Bronchial epithelial cell (primary cell): ENCODE measurements at places on chromosomes 6 and 20. TPM values are rescaled to one million over a fixed set of nuclear protein-coding genes. Genes with fewer than 3 reads are reported as not detected.

The WFDC9 gene
- total RNA-seq, result not detected in 2 replicates

The RNF5 gene
- total RNA-seq, result 29.2 and 50.5 TPM in 2 replicates

The GRIK2 gene
- 0.26 and 0.38 TPM in 2 replicates for total RNA-seq

GRCh38 chr20:43530321-43531090 is 23.0 kb downstream of the L3MBTL1 start:
- DNase-seq, result no peak

- no peak for DNase-seq
These were observed 51.2 kb downstream of the LGSN start for GRCh38 chr6:63268574-63268973.

- no peak for DNase-seq
These were observed 1.3 kb downstream of the C20orf202 start for GRCh38 chr20:1204576-1204975.

DNA sequence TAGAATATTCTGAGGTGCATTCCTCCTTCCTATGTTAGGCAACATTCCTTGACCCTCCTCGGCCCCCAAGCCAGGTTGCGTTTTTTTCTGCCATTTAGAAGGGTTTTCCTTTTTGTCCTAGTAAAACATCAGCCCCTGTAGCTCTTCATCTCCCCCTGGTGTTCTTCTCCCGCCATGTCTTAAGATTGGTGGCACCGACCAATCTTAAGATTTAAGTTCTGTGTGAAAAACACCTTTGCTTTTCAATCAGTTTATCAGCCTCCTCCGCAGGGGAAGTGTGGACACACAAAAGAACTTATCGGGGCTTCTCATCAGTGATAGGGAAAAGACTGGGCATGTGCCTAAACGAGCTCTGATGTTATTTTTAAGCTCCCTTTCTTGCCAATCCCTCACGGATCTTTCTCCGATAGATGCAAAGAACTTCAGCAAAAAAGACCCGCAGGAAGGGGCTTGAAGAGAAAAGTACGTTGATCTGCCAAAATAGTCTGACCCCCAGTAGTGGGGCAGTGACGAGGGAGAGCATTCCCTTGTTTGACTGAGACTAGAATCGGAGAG is 719 bp upstream of the EDN1 start:
- peak; percentile 78 for DNase-seq

DNA sequence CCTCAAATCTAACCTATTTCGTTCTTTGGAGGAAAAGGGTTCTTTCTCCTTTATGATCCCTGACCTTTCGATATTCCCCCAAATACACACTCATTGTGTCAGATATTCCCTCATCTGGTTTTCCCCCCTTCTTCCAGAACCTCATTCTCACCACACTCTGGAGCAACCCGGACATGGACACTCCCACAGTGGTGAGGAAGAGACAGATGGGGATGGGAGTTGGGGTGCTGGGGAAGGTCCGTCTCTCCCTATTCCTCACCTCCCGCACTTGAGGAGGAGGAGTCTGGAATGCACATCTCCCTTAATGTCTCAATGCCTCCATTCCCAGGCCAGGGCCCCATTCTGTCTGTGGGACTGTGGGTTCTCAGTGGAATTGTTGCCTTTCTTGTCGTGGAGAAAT is 1.3 kb downstream of the SLC39A7 start:
- no peak for DNase-seq

- DNase-seq, result peak; percentile 43
These were observed 158.0 kb upstream of the TCF21 start for GRCh38 chr6:133730881-133731280.

DNA sequence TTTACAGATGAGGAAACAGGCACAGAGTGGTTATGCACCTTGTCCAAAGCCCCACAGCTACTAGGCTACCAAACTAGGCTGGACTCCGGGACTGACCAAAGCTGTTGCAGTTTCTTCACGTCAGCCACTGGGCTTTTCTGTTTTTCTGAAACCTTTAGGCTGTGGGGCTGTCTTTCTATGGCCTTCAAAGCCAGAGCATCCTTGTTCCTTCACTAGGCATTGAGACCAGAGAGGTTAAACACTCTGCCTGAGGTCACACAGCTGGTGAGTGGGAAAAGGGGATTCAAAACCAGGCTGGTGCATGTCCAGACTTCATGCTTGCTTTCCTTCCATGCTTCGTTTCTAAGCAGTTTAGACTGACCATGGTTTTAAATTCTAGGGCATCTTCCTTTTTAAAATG is 97.5 kb upstream of the KCNG1 start:
- no peak for DNase-seq

DNA sequence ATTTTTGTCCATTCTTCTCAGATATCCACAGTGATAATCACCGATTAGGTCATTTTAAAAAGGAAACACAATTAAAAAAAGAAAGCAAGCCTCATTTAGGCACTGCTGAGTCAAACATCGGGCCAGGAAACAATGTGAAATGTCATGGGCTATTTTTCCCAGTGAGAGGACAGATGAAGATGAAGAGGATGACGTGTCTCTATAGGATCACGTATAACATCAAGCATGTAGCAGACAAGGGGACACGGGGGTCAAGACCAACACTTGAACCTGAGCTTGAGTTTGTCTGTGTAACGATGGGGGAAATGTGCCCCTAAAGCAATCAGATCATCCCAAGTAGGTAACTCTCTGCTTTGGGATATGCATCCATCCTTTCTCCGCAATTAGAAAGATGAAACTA is 553.2 kb downstream of the CD83 start:
- peak; percentile 72 for DNase-seq

DNA sequence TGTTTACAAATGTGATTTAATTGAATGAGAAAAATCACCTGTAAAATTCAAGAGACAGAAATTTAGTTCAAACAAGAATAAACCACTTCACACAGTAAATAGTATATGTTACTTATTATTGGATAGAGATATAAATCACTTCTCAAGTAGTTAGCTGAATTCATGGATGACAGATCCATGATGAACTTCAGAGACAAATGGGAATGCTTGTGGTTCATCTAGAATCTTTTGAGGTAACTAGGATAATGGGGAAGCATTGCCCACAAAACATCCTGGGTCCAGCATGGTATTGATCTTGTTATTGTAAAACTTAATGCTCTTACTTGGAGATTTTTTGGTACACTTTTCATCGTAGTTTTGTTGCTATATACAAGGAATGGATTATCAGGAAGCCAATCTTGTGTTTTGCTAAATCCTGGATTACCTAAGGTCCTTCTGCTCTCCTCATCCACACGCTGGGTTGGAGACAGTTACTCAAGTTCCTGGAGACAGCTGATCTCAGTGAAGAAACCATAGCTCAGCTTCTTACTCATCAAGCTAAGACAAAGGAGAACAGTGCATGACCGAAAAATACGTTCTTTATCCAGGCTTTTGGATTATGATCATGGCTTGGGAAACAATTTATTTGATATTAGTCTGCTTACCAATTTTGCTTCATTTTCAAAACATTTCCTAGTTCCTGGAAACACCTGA is 142.5 kb upstream of the PREP start:
- peak; percentile 71 for DNase-seq

DNA sequence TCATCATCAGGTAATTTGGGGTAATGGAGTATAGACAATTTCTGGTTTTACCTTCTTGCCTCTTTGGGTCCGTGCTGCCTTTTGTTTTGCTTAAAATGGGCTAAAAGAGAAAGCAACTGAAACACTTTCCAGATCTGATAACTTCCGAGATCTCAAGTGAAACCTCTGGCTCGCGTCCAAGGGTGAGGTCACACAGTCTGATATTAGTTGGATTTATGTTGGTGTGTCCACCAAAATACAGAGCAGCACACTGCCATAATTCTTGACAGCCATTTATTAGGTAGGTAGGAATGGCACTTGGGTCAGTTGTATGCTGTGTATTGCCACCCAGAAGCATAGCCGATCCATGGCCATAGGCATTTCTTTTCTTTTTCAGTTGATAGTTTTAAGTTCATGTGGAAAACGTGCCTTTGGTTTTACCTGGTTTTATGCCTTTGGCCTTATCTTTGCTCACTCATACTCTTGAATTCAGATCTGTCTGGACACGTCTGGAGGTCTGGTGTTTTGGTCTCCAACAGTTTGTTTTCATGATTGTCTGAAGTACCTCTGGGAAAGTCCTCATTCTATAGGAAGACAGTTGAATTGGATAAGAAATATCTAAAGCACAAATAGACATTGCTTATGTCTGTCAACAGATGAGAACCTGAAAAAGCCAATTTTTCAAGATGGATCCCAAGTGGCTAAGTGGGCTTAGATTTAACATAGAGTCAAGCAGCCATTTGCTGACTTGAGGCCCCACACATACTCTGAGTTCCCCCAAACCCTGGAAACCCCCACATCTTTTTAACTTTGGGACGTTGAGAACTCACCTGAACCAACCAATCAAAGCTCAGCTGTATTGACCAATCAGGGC is 320.8 kb downstream of the SOX4 start:
- peak; percentile 76 for DNase-seq

DNA sequence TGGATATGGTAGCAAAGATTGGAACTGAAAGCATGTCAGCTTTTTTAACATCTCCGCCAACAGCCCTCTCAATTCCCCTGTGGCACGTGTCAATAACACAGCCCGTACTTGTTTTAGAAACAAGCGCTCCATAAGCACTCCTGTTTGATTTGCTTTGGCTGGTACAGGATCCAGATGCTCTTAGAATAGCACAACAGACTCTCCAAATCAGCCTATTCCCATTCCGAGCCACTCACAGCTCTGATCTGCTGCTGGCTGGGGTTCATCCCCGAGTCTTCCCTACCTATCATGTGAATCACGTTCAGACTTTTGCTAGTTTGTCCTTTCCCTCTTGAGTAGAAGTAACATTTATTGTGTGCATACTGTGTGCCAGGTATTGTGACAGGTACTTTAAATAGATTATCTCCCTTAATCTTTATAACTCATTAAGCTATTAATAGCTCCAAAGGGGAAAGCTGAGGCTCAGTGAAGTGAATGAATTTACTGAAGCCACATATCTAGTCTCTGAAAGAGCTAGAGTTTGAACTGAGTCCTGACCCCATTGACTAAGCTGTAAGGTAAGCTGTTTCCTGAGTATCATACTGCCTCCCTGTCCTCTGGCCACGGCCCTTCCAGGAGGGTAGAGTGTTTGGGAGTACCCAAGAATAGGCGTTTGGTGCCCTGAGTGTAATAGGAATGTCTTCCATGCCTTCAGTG is 46.7 kb downstream of the RALY start:
- no peak for DNase-seq

DNA sequence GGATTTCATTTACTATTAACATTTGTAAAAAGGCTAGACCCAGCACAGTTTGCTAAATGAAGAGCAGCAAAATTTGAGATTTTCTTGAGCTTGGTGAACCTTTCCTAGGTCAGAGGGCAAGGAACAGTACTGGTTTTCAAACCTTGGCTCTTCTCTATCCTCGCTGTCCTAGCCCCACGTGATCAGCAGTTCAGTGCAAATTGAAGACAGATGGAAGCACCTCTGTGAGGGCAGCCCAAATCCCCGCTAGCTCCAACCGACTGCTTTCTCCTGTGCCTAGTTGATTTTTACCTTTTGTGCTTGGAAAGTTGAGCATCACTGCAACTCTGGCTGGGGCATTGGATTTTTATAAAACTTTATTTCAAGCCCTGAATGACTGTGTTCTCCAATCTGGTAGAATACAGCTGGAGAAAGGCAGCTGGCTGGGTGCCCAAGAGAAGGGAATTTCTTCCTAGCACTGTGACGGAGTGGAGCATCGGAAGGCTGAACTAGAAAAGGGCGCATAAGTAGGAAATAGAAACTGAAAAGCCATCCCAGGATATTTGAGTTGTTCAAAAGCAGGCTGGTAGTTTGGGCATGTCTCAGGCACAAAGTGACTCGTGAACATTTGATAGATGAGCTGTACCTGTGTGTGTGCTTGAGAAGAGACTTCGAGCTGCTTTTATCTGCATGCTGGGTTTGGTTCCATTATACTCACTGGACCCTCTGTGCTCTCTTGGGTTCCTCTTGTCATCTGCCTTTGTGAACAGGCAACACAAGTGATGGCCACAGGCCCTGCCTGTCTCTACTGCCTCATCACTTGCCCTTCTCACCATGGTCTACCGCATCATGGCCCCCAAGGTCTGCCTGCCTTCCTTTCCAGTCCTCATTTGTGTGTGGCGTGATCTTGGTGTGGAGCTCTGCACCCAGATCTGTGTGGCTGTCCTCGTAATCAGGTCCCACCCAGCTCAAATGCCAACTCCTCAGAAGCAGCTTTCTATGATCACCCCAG is 2.3 kb downstream of the RNF114 start:
- DNase-seq, result no peak

DNA sequence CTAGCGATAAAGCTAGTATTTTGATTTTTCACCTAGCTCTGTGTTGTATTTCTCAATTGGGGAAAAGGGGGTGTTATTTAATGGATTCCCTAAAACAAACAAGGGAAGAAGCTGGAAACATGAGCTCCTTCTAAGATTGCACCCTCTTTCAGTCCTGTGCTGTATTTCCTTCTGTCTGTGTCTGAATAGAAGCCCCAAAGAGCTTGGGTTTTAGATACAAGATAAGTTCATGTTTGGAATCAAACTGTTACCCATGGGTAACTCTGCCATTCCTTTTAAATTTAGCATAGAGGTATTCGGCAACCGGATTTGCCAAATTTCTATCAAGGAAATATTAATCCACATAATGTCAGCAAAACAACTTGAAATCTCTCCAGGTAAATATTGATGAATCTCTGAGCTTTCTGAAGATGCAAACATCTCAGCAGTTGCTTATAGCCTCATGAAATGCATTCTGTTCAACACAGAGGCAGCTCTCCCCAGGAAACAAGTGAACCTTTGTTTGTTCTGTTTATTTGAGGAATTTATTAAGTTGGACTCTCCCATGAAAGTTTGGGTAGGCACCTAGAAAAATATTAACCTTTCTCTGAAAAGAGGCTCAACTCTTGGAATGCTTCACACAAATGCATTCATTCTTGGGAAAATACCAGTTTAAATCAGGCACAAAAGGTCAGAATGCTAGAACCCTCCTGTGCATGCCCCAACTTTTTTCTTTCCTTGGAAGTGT is 9.9 kb upstream of the SCGN start:
- DNase-seq, result no peak

DNA sequence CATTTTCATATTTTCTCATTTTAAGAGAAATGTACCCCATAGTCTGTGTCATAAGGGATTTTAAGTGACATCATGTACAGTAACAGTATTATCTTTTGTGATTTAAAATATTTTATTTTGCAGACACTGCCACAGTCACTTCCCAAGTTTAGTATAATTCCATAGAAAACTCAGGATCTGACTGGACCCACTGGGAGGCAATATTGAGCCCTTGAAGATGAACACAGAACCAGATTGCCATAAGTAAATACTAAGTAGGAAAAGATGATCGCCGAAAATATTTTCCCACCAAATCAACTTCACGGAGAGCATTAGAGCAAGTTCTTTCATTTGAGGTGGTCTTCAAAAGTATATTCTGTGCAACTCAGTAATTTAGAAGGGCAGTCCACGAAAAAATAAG is 17.6 kb upstream of the PKHD1 start:
- no peak for DNase-seq
